HCT116 (cell line): ENCODE measurements at places on chromosomes 7 and 10. TPM values are rescaled to one million over a fixed set of nuclear protein-coding genes. Genes with fewer than 3 reads are reported as not detected.

The CPA2 gene
- total RNA-seq = 1.5 TPM

The CYP2C19 gene
- total RNA-seq = not detected

The GOLGA7B gene
- 1.0 TPM for total RNA-seq

The LRIT2 gene
- total RNA-seq = not detected

The WASHC2C gene
- total RNA-seq = 21.9 TPM

The HOXA4 gene
- 2.0 TPM for total RNA-seq

The FXYD4 gene
- 0.71 TPM for total RNA-seq

The WNT8B gene
- total RNA-seq = not detected

DNA sequence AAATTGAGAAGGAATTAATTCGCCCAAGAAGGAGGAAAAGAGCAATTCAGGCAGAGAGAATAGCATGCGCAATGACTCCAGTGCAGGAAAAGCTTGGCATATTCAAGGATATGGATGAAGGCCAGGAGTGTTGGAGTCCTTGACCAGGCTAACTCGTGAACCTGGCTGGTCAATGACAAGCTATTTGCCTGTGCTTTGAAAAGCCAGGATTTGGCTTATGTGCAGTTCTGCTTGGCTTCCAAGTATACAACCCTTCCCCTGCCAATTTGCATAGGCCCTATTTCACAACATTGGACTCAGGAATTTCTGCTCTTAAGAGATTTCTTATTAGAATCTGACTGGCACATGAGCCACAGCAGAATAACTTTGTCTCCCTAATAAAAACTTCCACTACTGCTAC is 72.3 kb upstream of the SP8 start:
- DNase-seq = no peak

- DNase-seq = no peak
These were observed 132.1 kb upstream of the CDK6 start for GRCh38 chr7:92968502-92968901.

The IFT22 gene
- total RNA-seq = 27.2 TPM

GRCh38 chr10:118980135-118980865 is 49.2 kb upstream of the NANOS1 start:
- DNase-seq = no peak

The FAM180A gene
- 0.59 TPM for total RNA-seq

The FEZF1 gene
- total RNA-seq = 0.37 TPM

GRCh38 chr10:60661637-60662036 is 116.6 kb upstream of the CDK1 start:
- DNase-seq = peak; percentile 58

DNA sequence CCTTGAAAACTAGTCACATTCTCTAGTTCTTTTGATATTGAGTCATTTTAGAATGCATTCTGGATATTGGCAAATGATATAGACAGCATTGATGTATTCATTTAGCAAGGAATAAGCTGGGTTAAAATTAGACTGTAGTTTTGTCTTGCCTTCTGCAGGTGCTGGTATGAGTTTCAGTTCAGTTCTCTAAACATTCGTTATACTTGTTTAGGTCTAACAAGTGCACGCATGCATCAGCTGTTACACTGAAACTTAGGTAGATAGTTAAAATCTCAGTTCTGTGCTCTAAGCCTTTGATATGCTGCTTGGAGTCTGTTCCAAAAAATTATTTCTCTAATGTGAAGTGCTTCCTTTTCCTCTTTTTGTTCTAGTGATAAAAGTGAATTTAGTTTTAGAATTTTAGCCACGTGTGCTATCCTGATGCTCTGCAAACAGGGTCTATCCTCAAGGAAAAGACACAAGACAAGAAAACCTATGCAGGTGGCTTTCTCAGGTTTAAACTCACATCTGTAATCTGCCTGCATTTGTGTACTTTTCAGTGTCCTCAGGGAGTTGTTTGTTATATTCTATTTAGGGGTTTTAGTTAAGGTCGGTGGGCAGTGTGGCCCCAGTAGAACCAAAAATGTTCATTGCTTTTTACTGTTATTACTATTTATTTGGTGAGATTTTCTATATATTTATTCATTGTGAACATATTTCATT is 409.0 kb downstream of the CDC14C start:
- no peak for DNase-seq

The GRID2IP gene
- total RNA-seq = 3.2 TPM

DNA sequence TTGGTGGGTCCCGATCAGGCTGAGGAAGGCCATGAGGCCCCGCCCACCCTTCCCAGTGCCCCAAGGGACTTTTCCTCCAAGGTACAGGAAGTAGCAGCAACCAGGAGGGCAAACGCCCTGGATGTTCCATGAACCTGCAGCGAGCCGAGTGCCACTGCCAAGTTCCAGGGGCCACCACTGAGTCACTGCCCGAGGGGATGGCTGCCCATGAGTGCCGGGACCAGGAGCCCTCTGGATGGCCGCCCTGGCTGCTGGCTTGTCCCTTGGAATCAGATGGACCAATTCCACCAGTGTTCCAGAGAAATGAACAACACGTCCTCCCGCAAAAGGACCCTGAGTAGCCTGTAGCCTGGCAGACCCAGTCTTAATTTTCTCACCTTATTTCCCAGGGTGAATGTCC is 74.2 kb downstream of the ZRANB1 start:
- no peak for DNase-seq

The IL6 gene
- not detected for total RNA-seq

The CDK1 gene
- 104 TPM for total RNA-seq

The ANKRD7 gene
- total RNA-seq = not detected

The LRRN3 gene
- total RNA-seq = 0.07 TPM

- DNase-seq = no peak
These were observed 205.6 kb downstream of the GRID1 start for GRCh38 chr10:86160890-86161585.

The KLF14 gene
- total RNA-seq = 0.93 TPM

The STAG3 gene
- 1.2 TPM for total RNA-seq

The ARMC3 gene
- 2.6 TPM for total RNA-seq

DNA sequence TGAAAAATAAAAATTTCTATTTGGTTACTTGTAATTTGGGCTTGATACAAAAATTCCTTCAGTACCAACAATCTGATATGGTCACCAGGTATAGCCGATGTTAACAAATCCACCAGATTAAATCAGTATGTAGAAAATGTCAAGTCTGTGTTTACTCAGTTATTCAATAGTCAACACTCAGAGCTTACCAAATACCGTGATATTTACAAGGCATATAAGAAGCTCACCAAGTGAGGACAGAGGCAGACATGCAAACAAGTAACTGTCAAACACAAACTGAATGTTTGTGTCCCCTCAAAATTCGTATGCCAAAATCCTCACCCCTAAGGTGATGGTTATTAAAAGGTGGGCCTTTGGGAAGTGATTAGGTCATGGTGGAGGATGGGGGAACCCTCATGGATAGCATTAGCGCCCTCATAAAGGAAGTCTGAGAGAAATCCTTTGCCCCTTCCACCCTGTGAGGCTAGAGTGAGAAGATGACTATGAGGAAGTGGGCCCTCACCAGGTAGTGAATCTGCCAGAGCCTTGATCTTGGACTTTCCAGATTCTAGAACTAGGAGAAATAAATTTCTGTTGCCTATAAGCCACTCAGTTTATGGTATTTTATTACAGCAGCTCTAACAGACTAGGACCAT is 63.1 kb downstream of the TES start:
- DNase-seq = no peak

The IKZF1 gene
- total RNA-seq = 0.57 TPM

The ZNF804B gene
- total RNA-seq = not detected

GRCh38 chr7:128408709-128409595 is 830 bp downstream of the IMPDH1 start:
- DNase-seq = no peak

DNA sequence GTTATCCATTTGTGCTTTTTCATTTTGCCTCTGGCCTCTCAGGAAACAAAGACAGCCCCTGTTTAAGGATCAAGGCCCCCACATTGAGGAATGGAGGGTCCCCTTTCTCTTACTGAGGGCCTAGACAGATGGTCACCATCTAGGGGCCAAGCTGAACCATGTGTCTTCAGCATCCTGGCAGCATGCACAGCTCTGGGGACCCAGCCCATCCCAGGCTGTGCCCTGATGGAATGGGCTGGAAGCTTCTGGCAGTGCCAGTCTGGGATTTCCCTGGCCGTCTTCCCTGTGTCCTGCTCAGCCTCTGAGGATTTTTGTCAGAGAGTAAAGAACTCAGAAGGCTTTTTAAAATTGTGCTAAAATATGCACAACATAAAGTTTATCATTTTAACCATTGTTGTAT is 116.8 kb downstream of the ITIH5 start:
- DNase-seq = no peak

The PNLIPRP2 gene
- total RNA-seq = 1.1 TPM

The EPC1 gene
- total RNA-seq = 20.1 TPM

DNA sequence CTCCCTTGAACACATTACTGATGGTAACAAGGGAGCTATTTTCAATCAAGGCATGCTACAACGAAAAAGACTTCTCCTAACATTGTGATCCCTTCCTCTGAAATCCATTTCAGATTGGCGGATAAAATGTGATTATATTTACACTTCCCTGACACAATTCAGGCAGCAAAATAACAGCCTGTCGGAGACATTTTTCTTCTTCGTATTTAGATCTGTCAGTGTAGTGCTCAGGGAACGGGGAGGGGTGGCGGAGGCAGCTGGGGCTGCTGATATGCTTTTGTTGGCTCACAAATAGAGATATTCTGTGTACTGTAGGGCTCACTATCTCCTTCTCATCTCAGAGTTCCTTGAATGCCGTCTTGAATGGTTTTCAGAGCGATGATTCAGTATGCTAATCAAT is 1261.7 kb upstream of the AUTS2 start:
- no peak for DNase-seq

DNA sequence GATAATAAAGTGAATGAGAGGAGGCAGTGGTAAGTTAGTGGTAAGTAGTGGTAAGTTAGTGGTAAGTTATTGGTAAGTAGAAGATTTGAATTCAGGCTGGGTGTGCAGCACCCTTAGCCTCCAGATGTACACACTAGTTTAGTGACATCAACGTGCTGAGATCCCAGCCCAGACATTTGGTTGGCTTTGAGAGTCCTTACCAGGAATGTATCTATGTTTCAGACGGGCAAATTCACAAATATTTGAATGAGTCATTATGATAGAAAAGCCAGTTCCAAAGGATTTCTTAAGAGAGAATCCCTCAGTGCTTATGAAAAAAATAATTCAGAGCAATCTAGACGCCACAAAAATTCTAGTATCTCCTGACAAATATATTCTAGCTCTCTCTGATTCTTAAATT is 70.0 kb downstream of the ARL4A start:
- DNase-seq = no peak

The NME8 gene
- total RNA-seq = not detected

The FRAT1 gene
- total RNA-seq = 1.7 TPM

The ABCA13 gene
- total RNA-seq = not detected

GRCh38 chr7:20218279-20218678 is 1.1 kb upstream of the MACC1 start:
- no peak for DNase-seq

DNA sequence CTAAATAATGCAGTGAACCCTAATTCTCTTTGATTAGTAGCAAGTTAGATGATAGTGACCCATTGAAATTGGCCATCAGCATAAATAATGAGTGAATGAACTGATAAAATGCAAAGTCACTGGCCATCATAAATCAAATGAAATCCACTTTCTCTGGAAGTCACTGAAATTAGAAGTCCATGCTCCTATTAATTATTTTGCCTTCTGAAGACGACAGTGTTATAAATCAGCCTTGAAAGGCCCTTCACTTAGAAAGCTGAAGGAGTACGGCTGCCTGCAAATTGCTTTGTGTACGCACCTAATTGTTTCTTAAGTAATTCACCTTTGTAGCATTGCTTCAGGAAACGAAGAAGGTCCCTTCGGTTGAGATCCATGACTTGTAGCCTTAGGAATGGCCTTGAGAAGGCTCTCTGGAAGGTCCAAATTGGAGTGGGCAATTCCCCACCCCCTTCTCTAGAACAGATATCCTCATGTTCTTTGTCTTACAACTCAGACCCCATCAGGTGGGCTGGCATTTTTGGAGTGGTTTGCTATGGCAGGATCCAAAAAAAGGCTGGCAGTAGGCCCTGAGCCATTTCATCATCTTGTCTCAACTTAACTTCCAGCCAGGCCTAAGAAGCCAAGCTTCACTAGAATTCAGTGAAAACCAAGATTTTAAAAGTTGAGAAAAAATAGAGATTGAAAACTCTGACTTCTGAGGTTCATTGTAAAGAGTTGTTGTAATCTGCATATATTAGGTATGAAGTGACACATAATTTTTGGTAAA is 420.3 kb downstream of the LRMDA start:
- DNase-seq = no peak

The CLEC2L gene
- not detected for total RNA-seq

DNA sequence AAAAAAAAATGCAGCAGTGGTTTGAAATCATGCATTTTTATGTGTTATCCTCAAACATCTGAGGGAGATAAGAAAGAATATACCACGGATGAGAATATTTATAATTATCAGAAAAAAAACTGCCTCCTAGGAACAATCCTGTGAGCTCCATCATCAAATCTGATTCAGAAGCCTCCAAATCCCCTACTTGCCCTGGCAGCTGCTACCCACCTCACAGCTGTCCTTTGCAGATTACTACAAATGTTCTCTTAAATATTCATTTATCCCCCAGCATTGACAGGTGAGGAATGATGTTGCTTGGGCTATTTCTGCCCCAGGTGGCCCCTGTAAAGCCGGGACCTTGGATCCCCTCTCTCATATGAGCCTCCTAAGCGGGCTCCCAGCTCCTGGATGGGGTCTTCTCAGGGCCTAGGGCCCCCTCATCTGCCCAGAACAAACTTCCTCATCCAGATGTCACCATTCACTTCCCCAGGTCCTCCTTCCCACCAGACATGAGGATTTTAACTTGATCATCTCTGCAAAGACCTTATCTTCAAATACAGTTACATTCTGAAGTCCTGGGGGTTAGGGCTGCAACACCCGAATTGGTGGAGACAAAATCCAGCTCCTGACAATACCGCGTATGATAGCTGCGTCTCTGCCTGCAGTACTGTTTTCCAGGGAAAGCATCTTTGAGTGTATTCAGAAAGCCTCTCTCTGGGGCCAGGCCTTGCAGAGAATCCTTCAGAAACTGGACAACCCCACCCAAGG is 81.9 kb upstream of the INSIG1 start:
- DNase-seq = no peak

- DNase-seq = no peak
These were observed 32.6 kb downstream of the PTPN12 start for GRCh38 chr7:77569514-77570232.

GRCh38 chr7:132836746-132837145 is 245.1 kb downstream of the CHCHD3 start:
- DNase-seq = no peak

- DNase-seq = no peak
These were observed 7.1 kb upstream of the RBM28 start for GRCh38 chr7:128350708-128351295.

The FOXI2 gene
- not detected for total RNA-seq

DNA sequence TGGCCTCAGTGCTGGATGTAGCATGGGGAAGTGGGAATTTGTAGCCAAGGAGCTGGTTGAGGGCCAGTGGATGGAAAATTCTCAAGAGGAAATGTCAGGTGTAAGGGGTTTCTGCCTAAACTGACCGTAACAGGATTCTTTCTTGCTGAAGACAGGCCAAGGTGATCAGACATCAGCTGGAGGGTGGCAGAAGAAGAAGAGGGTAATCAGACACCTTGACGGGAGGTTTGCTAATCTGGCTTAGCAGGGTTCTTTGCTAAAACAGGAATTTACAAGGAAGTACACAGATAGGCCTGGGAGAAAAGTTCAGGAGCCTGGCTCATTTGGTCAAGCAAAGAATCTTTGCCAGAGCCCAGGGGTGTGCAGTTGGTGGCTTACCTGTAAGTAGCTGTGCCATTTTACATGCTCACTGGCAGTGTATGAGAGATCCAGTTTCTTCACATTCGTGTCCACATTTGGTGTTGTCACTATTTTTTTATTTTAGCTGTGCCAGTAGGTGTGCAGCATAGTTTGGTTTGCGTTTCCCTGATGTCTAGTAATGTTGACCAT is 73.7 kb downstream of the BMPR1A start:
- DNase-seq = no peak
